ENCODE measurements at places on chromosomes 4 and X. TPM values are rescaled to one million over a fixed set of nuclear protein-coding genes. Genes with fewer than 3 reads are reported as not detected.

SAGE1 gene
- 0.07 TPM for total RNA-seq

RIBC1 gene
- 0.64 TPM for total RNA-seq

AKAP17A gene
- 27.1 TPM for total RNA-seq

SPATA4 gene
- 0.19 TPM for total RNA-seq

MAGEC3 gene
- not detected for total RNA-seq
